ENCODE measurements at places on chromosomes 12 and 14.

DNA sequence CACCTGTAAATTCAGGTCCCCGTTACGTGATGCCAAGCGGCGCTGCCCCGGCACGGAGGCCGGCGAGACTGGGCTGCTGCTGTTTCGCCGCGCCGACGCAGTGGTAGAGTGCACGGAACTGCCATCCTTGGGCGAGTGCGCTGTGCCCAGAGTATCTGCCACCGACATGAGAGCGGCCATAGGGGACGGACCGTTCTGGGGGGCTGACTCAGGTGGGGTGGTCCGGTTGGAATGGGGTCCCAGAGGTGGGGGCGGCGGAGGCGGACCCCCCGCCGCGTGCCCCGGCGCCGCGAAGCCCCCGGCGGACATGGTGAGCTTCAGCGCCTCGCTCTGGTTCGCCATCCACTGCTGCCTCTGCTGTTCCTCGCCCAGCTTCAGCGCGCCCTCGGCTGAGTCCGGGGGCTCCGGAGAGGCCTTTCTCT lies 2.8 kb downstream of the IRF2BPL start:
- DNase-seq: peak; percentile 48

- no peak for DNase-seq
Observed at GRCh38 chr12:49900371-49900770, 3.3 kb downstream of the FAIM2 start.

DNA sequence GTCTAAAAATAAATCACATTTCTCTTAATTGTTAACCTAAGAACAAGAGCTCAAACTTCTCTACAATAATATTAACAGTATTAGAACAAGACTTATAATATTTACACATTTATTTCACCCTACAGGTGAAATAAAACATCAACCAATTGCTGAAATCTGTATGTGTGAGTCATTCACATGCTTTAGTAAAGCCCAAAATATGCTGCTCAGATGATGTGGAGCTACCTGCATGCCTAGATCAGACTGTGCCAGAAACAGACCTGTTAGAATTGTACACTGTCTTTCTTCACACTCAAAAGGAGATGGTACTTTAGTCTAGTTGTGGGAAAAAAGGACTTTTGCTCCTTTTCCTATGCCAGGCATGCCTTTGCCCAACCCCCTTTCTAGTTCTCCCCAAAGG lies 54.7 kb downstream of the RPS6KA5 start:
- no peak for DNase-seq

DNA sequence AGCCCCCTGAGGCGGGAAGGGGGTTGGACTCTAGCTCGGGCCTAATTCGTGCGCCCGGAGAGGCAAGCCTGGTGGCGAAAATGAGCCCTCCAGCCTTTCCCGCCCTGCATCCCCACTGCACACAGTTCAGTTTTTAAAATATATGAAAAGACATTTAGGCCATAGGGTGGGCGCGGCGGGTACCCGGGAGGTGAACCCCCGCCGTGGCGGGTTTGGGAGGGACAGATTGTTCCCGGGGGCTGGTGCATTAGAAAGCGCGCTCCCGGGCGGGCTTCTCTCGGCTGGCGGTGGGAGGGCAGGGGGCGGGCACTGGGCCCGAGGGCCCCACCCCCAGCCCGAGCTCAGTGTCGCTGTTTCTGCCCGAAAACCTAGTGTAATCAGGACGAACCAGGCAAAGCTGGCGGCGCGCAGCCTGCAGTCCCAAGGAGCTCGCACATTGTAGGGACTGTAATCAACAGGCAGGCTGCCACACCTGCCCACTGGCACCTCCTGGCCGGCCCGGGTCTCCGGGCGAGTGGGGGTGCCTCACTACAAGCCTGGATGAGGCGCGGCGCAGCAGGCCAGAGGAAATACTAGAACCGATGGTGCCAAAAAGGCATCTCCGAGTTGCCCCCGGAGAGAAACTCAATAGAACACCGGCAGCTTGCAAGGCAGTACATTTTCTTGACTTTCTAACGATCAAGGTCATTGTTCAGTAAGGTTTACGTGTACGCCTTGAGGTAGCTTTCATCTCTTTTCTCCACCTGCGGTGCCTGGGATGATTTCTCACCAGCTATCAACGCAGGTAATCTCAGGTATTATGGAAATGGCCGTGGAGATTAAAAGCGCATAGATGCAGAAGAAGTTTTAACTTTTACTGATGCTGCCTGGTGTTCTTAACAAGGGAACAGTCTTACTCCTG lies 764 bp upstream of the SPTB start:
- peak; percentile 74 for DNase-seq

Measured in nephron progenitor cell (in vitro differentiated cells).